ENCODE measurements at places on chromosomes 6 and 20. TPM values are rescaled to one million over a fixed set of nuclear protein-coding genes. Genes with fewer than 3 reads are reported as not detected.
A peak's percentile ranks its signal among the peaks of the same experiment; 100 is the strongest.

DNA sequence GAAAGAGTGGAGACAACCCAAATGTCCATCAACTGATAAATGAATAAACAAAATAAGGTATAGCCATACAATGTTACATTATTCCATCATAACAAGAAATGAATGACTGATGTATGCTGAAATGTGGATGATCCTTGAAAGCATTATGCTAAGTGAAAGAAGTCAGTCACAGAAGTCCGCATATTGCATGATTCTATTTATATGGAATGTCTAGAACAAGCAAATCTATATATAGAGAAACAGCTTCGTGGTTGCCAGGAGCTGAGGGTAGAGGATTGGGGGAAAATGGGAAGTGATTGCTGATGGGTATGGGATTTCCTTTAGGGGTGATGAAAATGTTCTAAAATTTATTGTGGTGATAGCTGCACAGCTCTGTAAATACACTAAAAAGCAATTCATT, 196.8 kb downstream of the ATXN1 start:
- DNase-seq = no peak

DNA sequence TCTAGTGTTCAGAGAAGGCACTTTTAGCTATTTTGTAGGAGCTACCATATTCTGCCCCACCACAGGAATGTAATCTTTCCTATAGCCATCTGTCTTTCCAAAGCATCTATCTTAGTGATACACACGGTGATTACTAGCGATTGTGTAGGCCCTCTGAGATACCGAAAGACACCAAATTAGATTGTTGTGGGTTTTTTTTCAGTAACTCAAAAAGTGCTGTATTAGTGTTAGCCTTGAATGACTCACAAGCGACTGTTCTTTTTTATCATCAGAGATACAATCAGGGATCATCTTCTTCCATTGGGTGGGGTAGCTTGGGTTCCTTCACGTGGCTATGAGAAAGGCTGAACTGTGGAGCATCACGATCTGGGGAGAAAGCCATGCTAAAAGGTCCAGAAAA, 160.2 kb downstream of the MTFR2 start:
- DNase-seq = no peak

GRCh38 chr6:33323623-33323948, 6.0 kb upstream of the ZBTB22 start:
- DNase-seq = no peak

DNA sequence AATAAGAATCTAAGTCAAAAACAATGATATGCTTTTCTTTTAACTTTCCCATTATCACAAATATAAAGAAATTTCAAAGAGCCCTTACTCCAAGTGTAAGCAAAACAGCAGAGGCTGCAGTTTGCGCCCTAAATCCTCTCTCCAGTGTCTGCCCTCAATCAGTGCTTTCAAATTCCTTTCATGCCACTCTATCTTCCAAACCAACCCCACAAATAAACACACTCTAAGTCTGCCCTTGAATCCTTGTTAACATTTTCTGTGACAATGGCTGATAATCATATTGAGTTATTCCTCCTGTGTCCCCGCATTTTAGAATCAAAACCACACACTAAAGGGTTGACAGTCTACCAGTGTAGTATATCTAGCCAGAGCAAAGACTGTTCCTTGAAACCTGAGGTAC, 317.9 kb upstream of the MARCKS start:
- no peak for DNase-seq

DNA sequence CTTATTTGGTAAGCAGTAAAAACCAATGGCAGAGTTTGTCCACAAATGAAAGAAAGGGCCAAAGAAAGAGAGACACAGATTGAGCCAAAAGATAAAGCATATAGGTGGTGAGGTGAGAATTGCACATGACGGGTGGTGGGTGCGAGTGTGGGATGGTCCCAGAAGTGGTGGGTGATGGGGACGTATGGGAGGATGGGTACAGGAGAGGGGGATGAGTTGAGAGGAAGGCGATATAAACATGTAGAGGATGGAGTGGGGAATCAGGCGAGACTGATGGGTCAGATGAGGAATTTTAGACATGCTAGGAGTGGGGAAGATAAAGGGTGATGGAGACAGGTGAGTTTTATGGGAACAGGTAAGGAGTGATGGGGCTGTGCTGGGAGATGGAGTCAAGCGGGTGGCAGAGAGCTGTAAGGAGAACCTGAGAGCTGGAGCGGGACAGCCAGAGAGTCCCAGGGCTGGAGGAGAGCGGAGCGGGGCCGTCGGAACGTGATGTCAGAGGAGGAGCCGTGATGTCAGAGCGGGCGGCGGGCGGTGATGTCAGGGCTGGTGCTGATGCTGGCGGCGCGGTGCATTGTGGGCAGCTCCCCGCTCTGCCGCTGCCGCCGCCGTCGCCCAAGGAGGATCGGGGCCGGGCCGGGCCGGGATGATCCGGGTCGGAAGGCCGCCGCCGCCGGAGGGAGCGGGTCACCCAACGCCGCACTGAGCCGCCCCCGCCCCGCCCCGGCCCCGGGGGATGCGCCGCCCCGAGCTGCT, at the start of gene TTBK1:
TTBK1 (plus strand) TSS at position 574 of the 756 bp plus-strand sequence. CDS start 3,180 bp downstream, outside the sequence.
- peak; percentile 30 for DNase-seq

DNA sequence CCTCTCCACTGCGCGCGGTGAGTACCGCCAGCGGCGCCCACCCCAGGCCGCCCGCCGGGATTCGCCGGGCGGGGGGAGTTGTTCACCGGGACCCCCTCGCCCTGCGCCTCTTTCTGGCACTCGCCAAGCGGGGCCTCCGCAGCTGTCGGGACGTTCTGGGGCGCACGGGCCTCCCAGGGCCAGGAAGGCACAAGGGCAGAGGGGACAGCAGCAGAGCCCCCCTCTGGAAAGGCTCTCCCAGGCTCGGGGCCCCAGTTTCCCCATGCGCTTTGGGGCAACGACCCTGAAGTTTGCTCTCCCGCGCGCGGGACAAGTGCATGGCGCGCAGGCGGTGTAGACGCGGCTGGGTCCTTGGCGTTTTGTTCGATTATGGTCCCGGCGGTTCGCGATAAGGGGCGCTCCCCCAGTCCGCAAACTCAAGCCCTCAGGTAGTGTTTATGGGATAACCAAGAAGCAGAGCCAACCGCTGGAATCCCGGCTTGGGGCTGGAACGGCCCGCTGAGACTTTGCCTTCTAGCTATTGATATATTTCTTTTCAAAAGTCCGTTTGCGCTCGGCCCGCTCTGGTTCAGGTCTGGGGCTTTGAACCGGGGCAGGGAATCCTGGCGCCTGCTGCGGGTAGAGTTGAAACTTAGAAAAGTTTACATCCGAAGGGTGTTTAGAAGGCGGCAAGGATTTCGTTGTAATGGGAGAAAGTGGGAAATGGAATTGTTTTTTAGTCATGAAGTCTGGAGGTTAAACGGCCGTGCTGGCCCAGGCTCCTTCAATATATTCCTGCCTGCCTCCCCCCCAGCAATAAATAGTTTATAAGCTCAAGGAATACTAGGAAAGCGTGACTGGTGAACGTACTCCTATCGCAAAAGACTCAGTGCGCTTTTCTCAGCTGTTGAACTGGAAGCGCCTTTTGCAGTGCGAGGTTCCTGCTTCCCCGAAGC, 595 bp downstream of the EYA2 start:
- DNase-seq = no peak

GRCh38 chr6:34338811-34339210, 53.7 kb downstream of the NUDT3 start:
- DNase-seq = no peak

DNA sequence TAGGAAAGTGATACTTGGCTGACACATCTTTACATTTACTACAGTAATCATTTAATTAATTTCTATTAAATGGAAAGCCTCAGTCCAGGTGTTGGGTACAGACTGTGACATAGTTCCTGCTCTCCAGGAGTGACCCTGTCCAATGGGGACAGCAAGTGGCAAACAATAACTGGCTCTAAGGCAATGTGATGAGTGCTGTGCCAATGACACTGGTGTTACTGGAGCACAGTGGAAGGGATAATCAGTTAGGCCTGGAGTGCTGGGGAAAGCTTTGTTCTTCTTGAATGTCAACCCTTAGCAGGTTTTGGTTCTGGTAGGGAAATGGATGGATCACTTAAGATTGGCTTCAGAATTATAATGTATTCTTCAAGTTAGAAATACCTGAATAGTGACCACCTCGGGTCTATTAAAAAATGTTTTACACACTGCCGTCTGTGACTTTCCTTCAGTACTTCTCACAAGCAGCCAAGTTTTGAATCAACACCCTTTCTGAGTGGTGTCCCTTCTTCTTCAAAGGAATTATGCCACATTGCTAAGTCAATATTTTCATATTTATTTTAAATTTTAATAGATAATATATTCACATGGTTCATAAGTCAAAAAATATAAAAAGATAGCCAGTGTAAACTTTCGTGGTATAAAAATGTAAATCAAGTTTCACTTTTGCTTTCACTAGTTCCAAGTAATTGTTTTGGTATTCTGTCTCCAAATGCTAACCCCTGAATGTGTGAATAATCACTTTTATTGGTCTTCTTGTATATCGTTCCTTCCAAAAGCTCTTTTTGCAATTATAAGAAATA, 9.6 kb downstream of the CMTR1 start:
- no peak for DNase-seq

GRCh38 chr20:32439132-32439829, 81.2 kb downstream of the ASXL1 start:
- DNase-seq = peak; percentile 3

GRCh38 chr20:4443016-4443415, 278.7 kb upstream of the PRND start:
- no peak for DNase-seq

- DNase-seq = peak; percentile 68
These were observed 542.3 kb downstream of the QKI start for GRCh38 chr6:163956571-163957407.

DNA sequence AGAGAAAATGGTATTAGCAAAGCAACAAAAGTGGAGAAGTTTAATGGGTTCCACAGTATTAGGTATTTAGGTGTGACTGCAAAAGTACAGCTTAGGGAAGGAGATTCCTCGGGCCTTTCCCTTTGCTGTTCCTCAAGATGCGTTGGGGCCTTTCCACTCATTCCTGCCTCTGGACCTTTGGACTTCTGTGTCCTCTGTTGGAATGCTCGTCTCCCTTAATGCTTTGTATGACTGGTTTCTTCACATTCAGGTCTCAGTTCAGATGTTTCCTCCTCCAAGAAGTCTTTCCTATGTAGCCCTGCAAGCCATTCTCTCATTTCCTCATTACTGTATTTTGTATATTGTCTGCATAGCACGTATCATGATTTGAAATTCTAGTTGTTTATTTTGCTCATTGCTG, 39.6 kb downstream of the CTNNBL1 start:
- DNase-seq = no peak

DNA sequence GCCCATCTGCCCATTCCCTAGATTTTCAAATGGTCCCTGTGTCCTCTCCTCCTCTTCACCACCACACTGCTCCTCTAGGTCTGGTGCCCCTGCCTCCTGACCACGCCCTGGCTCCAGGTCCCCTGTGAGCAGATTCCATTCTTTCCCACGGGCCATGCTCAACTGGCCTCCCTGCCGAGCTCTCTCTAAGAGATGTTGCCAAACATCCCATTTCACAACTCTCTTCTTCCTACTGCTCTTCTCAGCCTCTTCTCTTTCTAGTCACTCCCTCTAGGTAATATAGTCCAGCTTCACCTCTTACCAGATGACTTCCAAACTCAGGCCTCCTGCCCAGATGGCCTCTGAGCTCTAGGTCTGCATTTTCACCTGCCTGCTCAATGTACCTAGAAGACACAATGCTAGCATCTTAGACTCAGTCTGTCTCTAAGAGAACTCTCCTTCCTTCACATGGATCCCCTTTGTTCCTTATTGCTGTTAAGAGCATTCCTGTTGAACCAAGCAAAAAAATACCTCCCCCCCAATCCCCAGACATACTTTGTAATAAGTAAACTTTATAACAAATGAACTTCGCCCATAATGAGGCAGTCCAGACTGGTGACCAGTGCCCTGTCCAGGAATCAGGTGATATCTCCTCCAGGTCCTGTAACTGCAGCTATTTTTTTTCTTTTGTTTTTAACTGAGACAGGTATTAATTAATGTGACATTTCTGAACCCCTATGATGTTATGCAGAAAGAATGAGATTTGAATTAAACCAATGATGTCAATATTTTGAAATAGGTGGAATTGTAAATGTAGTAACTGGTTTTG, 79.0 kb downstream of the LYRM4 start:
- no peak for DNase-seq

LY6G5C gene
- total RNA-seq = 2.1 TPM

DNA sequence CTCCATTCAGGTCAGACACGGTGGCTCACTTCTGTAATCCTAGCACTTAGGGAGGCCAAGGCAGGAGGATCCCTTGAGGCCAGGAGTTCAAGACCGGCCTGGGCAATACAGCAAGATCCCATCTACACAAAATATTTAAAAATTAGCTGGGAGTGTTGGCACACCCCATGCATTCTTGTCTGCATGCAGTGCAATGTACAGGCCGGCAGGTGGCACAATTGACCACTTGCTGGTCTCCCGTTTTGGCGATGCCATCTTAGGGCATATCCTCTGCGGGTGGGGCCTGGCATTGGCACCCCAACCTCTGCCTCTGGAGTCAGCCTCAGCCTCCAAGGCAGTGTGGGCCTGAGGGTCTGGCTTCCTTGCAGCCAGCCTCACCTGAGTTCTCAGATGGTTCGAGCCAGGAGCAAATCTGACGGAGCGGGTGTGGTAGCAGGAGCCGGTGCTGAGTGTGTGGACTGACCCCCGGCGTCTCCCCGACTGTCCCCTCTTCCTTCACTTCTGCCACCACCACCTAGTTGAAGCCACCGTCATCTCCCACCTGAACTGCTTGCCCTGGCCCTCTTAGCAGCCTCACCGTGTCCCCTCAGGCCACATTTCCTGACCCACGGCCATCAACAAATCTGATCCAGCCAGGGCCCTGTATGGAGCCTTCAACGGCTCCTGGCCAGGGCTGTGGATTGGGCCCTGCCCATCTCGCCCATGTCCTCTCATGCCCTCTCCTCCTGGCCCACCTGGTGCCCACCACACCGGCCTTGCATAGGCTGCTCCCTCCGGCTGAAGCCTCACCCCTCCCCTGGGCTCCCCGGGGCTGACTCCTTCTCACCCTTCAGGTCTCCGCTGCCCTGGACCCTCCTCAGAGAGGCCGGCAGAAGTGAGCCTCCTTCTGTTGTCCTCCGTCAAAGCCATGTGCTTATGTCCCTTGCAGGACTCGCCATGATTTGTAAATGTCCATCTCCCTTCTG, 44.0 kb downstream of the EFCAB8 start:
- DNase-seq = peak; percentile 78

DNA sequence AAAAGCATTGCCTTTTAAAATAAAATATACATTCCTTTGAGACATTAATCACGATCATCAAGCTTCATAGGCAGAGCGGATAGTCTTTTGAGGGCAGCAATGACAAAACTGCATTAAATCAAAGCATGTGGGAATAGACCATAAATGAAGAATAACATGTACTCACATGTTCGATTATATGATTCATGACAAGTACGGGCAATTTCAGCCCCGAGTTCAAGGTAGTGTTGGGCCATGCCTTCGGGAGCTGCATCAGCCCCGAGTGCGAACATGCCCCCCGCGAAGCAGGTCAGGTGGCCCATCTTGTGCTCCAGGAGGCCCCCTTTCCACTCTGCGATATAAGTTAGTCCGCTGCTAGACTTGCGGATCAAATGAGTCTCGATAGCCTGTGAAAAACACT, 111.0 kb upstream of the FAM184A start:
- DNase-seq = no peak

GRCh38 chr6:70955441-70956190, 1.2 kb downstream of the B3GAT2 start:
- peak; percentile 87 for DNase-seq

- DNase-seq = peak; percentile 18
These were observed 600 bp downstream of the XPO5 start for GRCh38 chr6:43575105-43575771.

GRCh38 chr20:32050851-32051556, 1.0 kb upstream of the HCK start:
- no peak for DNase-seq

CTAGE9 gene
- total RNA-seq = not detected

GRCh38 chr6:157521362-157522335, 140.7 kb downstream of the ZDHHC14 start:
- DNase-seq = no peak

GRCh38 chr6:33739571-33739970, 7.1 kb downstream of the IP6K3 start:
- DNase-seq = no peak
